ENCODE measurements at places on chromosomes 3 and 15. TPM values are rescaled to one million over a fixed set of nuclear protein-coding genes. Genes with fewer than 3 reads are reported as not detected.

The AMT gene
- total RNA-seq: 0.30 TPM

The TTLL13 gene
- 0.09 TPM for total RNA-seq

The MELTF gene
- total RNA-seq: 71.8 TPM

The SLC9C1 gene
- not detected for total RNA-seq

The U2SURP gene
- 84.6 TPM for total RNA-seq

The LIPC gene
- total RNA-seq: 0.11 TPM

The SPATA12 gene
- 0.47 TPM for total RNA-seq

The TMEM44 gene
- 12.8 TPM for total RNA-seq

The RPL14 gene
- total RNA-seq: 712 TPM

The ABI3BP gene
- 1.1 TPM for total RNA-seq

The ULK3 gene
- total RNA-seq: 38.2 TPM
